ENCODE measurements at places on chromosomes 11 and 22. TPM values are rescaled to one million over a fixed set of nuclear protein-coding genes. Genes with fewer than 3 reads are reported as not detected.
A peak's percentile ranks its signal among the peaks of the same experiment; 100 is the strongest.

SERHL2 gene
- 1.4 TPM for total RNA-seq

- peak overlapping the region; percentile 98 for H3K4me3 ChIP-seq
- H3K27me3 ChIP-seq, result no peaks in the 10 kb centered on the region
- peaks cover 26% of the 10 kb centered on the region for H3K4me1 ChIP-seq
- DNase-seq, result no peak
- H3K36me3 ChIP-seq, result peaks cover 19% of the 10 kb centered on the region
Measured at GRCh38 chr22:37848587-37849088, 581 bp upstream of the EIF3L start.

- H3K27me3 ChIP-seq, result peaks cover 8% of the 10 kb centered on the region
- no peak overlapping the region for H3K27ac ChIP-seq
- H3K4me1 ChIP-seq, result peaks cover 9% of the 10 kb centered on the region
- no peak overlapping the region for H3K4me3 ChIP-seq
Measured at GRCh38 chr11:44555031-44555800, 10.2 kb upstream of the CD82 start.

- H3K27ac ChIP-seq, result peak overlapping the region; percentile 99
- H3K27me3 ChIP-seq, result no peaks in the 10 kb centered on the region
- peak overlapping the region; percentile 97 for H3K4me3 ChIP-seq
- peaks cover 30% of the 10 kb centered on the region for H3K36me3 ChIP-seq
Measured at GRCh38 chr11:119019996-119020395, 1.4 kb downstream of the TRAPPC4 start.

- DNase-seq, result no peak
- H3K4me3 ChIP-seq, result no peak overlapping the region
- H3K36me3 ChIP-seq, result no peaks in the 10 kb centered on the region
- no peak overlapping the region for H3K27ac ChIP-seq
- peaks cover 8% of the 10 kb centered on the region for H3K27me3 ChIP-seq
Measured at GRCh38 chr22:30813936-30814335, 119.3 kb downstream of the OSBP2 start.

- DNase-seq, result no peak
- H3K36me3 ChIP-seq, result no peaks in the 10 kb centered on the region
- peak overlapping the region; percentile 94 for H3K27ac ChIP-seq
- H3K27me3 ChIP-seq, result no peaks in the 10 kb centered on the region
- peak overlapping the region; percentile 34 for H3K4me3 ChIP-seq
Measured at GRCh38 chr22:27134315-27134701, 476.9 kb downstream of the MIAT start.

GRCh38 chr11:20844630-20845029 lies 175.2 kb downstream of the NELL1 start:
- no peak overlapping the region for H3K27ac ChIP-seq
- H3K4me3 ChIP-seq, result no peak overlapping the region
- no peaks in the 10 kb centered on the region for H3K27me3 ChIP-seq
- no peak for DNase-seq

CYTH4 gene
- not detected for total RNA-seq

GRCh38 chr22:23237201-23237798 lies 57.0 kb downstream of the BCR start:
- peaks cover 56% of the 10 kb centered on the region for H3K4me1 ChIP-seq
- no peaks in the 10 kb centered on the region for H3K36me3 ChIP-seq
- no peak for DNase-seq

- peak overlapping the region; percentile 88 for H3K27ac ChIP-seq
- no peak for DNase-seq
- H3K4me1 ChIP-seq, result peaks cover 44% of the 10 kb centered on the region
- peak overlapping the region; percentile 85 for H3K4me3 ChIP-seq
- H3K36me3 ChIP-seq, result peaks cover 2% of the 10 kb centered on the region
- no peaks in the 10 kb centered on the region for H3K27me3 ChIP-seq
Measured at GRCh38 chr22:21569459-21570170, 2.1 kb downstream of the UBE2L3 start.

DNA sequence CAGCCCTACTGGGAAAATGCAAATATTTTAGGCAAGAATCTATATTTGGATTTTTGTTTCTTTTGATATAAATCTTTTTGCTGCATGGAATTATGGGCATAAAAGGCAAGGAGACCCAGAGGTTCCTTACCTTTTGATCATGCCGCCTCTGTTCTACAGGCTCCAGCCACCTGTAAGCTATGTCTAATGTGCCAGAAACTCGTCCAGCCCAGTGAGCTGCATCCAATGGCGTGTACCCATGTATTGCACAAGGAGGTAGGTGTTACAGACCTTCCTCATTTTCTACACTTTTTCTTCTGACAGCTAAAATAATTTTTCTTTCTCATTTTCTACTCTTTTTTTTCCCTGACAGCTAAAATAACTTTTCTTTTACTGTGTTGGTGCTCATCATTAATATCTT lies 8.2 kb upstream of the BACE1-AS start:
- H3K36me3 ChIP-seq, result peaks cover 55% of the 10 kb centered on the region
- no peak for DNase-seq
- no peaks in the 10 kb centered on the region for H3K27me3 ChIP-seq
- H3K4me3 ChIP-seq, result no peak overlapping the region

GLYAT gene
- total RNA-seq, result not detected

DNA sequence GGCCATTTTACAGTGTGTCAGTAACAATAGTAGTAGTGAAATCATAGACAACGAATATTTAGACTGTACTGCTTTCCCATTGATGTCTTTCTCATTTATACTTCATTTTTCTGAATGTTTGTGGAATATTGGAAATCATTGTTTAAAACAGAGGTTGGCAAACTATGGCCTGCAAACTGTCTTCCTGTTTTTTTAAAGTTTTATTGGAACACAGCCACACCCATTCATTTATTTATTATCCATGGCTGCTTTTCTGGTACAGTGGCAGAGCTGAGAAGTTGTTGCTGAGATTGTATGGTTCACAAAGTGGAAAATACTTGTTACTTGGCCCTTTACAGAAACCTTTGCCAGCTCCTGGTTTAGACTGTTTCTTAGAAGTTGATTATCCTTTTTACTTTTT lies 13.7 kb downstream of the FAR1 start:
- H3K27ac ChIP-seq, result no peak overlapping the region
- no peaks in the 10 kb centered on the region for H3K27me3 ChIP-seq
- no peak overlapping the region for H3K4me3 ChIP-seq
- DNase-seq, result no peak
- H3K4me1 ChIP-seq, result peaks cover 22% of the 10 kb centered on the region

LYVE1 gene
- total RNA-seq, result 2.1 TPM

B3GAT1 gene
- 2.4 TPM for total RNA-seq

DNA sequence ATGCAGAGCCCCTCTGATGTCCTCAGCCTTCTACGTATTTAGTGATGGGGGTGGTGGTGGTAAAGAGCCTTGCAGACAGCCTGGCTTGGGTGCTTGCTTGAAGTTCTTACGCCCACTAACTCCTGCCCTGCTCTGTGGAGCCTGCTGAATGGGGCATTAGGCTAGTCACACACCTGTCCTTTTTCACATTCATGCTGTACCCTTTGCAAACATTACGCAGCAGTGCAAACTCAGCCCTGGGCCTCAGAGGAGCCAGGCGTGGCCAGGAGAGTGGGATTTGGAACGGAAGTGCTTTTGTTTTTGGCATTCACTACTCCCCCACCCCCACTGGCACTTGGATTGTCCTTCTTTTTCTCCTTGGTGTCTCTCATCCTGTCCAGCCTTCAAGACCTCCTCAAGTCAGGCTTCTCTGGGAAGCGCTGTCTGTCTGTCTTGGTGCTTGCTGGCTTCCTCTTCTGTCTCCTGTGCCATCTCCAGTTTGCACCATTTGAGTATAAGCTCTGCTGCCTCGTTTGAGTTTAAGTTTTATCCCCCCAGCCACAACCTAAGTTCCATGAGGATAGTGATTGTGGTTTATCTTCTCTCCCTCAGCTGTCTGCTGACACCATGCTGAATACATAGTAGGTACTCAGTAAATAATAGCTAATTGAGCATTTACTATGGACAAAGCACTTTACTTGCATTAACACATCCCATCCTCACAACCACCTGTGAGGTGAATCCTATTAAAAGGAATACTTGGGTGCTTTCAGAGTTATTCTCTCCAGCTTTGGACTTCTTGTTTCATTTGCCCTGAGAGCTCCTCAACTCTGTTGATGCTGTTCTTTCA lies 26.7 kb downstream of the ZBTB16 start:
- peaks cover 14% of the 10 kb centered on the region for H3K36me3 ChIP-seq
- no peak for DNase-seq
- no peak overlapping the region for H3K4me3 ChIP-seq
- H3K27me3 ChIP-seq, result peaks cover 11% of the 10 kb centered on the region
- no peak overlapping the region for H3K27ac ChIP-seq

CCDC81 gene
- 1.4 TPM for total RNA-seq

GRCh38 chr11:129458278-129458677 lies 82.6 kb downstream of the BARX2 start:
- H3K27me3 ChIP-seq, result no peaks in the 10 kb centered on the region
- no peaks in the 10 kb centered on the region for H3K36me3 ChIP-seq
- no peaks in the 10 kb centered on the region for H3K4me1 ChIP-seq
- no peak for DNase-seq
- no peak overlapping the region for H3K4me3 ChIP-seq

ABCG4 gene
- total RNA-seq, result 0.75 TPM

Data from osteocyte (in vitro differentiated cells).